Fibroblast of skin of right quadriceps (primary cell): ENCODE measurements at places on chromosomes 16 and 17.

GRCh38 chr16:82979406-82980111, 352.8 kb downstream of the CDH13 start:
- no peak for DNase-seq

GRCh38 chr17:73888862-73889261, 244.6 kb upstream of the SDK2 start:
- no peak for DNase-seq

DNA sequence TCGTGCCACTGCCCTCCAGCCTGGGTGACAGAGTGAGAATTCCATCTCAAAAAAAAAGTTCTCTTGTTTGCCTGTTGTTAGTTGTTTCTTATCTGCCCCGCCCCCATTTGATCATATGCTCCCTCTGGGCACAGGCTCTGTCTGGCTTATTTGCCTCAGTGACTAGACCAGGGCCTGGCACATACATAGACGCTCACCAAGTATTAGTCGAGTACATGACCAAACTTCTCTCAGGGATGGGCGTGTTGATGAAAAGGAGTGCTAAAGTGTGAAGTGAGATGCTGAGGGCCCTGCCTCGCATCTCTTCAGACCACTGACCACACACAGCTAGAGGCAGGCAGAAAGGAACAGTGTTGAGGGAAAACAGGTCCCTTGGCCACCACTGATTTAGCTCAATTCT, 3.3 kb upstream of the HELZ start:
- DNase-seq: no peak

DNA sequence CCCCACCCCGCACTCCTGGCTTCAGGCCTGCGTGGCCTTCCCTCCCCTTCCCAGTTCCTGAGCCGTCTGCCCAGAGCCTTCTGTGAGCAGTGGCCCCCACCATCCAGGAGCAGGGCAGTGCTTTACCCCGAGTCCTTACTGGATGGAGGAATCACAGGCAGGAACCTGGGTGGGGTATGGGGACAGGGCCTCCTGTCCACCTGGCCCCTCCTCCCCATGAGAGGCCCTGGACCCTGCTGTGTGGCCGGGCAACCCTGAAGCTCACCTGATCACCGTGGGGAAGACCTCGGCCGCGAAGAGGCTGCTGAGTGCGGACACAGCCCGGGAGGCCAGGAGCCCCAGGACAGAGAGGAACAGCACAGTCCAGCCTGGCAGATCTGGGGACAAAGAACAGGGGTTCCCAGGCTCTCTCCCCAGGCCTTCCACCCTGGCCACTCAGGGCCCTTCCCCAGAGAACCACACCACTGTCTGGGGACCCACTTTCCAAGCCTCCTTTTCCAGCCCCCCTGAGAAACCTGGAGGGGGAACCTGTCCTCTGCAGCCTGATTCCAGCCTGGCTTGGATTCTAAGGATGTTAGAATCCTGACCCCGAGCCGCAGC, 3.2 kb downstream of the SLC22A31 start:
- DNase-seq: no peak

- DNase-seq: no peak
Observed at GRCh38 chr16:47861999-47862398, 293.8 kb downstream of the ABCC12 start.

DNA sequence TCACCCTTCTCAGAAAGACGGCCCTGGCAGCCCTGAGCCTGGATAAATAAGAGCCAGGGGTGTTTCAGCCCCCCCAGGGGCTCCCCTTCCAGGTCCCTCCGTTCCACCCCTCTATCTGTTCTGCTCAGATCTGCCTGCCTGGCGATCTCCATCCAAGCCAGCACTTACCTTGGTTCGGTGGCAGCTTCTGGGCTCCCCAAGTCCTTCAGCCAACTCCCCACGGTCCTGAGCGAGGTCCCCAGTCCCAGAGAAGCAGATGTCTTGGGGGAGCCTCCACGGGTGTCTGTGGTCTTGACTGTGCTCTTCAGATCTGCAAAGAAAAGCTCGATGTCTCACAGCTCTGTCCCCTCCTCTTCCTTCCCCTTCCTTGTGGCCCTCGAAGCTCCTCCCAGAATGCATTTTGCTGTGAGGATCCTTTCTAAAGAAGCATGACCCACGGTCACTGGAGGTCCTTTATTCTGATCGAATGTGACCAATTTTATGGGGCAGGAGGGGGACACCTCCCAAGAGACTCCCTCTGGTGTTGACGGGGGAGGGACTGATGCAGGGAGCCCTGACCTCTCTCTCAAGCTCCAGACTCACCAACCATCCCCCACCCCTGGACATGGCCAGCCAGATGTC, at the start of gene PIK3R6:
PIK3R6 (minus strand) TSS at position 314 of the 621 bp plus-strand sequence. CDS start 17,880 bp downstream, outside the sequence.
- DNase-seq: no peak

GRCh38 chr17:59783221-59784047, 76.0 kb downstream of the VMP1 start:
- peak; percentile 76 for DNase-seq

- DNase-seq: no peak
Observed at GRCh38 chr17:65449495-65449894, 112.0 kb downstream of the AXIN2 start.

DNA sequence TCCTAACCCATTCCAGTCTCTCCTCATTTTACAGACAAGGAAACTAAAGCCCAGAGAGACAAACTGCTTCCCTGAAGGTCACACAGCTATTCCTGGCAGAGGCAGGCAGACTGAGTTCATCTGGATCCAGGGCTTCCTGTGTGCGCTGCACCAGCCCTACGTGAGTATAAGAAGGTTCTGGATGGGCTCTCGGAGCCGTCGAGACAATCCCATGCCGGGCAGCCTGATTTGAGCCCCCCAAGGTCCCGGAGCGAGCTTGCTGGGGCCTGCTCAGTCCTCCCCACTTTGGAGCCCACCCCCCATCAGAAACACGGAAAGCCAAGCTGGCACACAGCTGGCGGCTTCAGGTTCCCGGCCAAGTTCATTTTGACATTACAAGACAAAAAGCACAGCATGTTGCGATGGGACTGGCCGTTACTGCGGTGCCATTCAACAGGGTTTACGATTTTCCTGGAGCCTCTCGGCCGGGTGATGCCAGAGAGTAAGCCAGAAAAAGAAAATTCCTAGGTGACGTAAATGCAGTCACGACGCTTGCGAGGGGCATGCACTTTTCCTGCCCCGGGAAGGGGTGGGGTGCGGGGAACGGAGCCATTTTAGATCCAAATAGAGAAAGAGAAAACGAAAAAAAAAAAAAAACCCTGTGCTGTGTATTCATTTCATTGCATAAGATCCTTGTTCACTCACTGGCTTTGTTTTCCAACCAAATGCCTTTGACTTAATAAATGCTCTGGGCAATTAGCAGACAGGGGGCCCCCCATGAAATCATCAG, 167.1 kb upstream of the FOXF1 start:
- peak; percentile 79 for DNase-seq

GRCh38 chr16:1997494-1998359, 8.0 kb downstream of the SYNGR3 start:
- no peak for DNase-seq

- peak; percentile 22 for DNase-seq
Observed at GRCh38 chr17:13885953-13886889, 183.1 kb upstream of the COX10 start.

DNA sequence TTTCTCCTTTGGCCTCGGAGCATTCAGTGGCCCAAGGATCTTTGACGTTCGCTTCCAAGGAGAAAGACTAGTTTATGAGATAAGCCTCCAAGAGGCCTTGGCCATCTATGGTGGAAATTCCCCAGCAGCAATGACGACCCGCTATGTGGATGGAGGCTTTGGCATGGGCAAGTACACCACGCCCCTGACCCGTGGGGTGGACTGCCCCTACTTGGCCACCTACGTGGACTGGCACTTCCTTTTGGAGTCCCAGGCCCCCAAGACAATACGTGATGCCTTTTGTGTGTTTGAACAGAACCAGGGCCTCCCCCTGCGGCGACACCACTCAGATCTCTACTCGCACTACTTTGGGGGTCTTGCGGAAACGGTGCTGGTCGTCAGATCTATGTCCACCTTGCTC, 1.4 kb downstream of the AOC3 start:
- no peak for DNase-seq
